GM13976 (cell line): ENCODE measurements at places on chromosomes 2 and 18.

- DNase-seq = peak; percentile 32
These were observed 799 bp upstream of the KIF1A start for GRCh38 chr2:240820607-240821428.

- no peak for DNase-seq
These were observed 8.3 kb downstream of the FN1 start for GRCh38 chr2:215427585-215427984.

- peak; percentile 30 for DNase-seq
These were observed 28.9 kb upstream of the CNOT11 start for GRCh38 chr2:101223814-101224231.

GRCh38 chr2:174902506-174903263 is 102.5 kb downstream of the CHN1 start:
- DNase-seq = no peak

DNA sequence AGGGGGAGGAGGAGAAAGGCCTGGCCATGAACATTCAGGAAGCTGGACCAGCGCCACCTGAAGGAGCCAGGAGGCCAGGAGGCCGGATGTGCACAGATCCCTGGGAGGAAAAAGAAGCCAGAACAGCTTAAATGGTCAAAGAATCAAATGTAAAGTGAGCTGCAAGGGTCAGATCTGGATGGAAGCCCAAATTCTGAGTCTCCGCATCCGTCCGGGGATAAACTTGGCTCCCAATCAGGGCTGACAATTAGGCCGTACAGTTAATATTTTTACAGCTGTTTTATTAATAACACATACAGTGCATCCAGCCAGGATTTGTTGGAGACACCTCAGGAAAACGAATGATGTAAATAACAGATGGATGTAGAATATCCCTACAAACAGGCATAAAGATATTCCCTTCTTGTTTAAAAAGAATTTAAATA is 495.1 kb upstream of the TCF4 start:
- DNase-seq = no peak

- no peak for DNase-seq
These were observed 52.8 kb downstream of the MYO7B start for GRCh38 chr2:127588241-127588640.

DNA sequence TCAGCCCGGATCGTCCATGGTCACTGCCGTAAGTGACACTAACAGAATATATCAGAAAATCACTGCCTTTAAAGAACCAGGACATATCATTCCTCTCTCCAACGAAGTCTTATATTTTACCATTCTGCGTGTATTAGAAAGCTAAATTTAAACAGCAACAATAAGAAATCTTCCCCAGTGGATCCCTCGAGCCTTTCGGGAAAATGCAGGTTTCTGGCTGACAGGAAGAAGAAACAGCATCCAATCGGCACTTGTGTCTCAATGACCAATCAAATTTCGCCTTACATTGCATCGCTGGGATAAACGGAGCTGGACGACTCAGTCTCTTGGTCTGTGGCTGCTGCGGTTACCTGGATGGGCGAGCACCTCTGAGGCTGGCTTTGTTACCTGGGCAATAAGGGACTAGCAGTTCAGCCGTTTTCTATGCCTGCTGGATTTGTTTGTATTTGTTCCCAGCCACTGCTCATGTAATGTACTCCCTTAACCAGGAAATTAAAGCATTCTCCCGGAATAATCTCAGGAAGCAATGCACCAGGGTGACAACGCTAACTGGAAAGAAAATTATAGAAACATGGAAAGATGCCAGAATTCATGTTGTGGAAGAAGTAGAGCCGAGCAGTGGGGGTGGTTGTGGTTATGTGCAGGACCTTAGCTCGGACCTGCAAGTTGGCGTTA is at the start of gene DUSP19:
DUSP19 (plus strand) TSS at position 284 of the 675 bp plus-strand sequence; CDS start at position 471, 187 bp downstream.
- peak; percentile 75 for DNase-seq

GRCh38 chr2:106269591-106270291 is 75.6 kb upstream of the UXS1 start:
- DNase-seq = peak; percentile 55

DNA sequence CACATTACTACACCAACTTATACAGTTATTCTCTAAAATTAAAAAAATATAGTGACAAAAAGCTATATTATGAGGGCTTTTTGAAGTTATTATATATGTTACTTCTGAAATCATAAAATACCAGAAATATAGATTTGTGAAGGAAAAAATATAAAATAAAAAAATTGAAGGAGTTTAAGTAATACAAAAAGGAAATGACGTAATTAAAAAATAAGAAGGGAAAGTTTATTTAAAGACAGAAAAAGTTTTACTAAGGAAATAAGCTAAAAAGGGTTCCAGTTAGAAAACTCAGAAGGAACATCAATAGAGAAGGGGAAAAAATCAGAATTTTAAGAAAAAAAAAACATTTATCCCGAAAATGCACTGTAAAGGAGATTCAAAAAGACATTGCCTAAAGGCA is 697.1 kb downstream of the MBD2 start:
- no peak for DNase-seq

DNA sequence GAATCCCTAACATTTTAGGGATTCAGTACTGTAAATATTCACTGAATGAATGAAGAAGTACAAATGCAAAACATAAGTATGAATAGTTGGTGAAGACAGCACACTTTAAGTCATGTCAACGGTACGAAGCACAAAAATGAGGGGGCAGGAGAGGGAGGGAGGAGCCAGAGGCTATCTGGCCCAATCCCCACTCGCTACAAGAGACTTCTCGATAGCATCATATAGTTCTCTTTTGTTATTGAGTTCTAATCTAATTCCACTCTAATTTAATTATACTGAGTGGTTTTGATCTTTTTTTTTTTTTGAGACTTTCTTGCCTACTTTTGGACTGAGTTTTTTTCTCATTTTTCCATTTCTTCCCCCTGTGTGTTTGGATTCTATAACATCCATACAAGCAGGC is 152.2 kb upstream of the REV1 start:
- DNase-seq = no peak

DNA sequence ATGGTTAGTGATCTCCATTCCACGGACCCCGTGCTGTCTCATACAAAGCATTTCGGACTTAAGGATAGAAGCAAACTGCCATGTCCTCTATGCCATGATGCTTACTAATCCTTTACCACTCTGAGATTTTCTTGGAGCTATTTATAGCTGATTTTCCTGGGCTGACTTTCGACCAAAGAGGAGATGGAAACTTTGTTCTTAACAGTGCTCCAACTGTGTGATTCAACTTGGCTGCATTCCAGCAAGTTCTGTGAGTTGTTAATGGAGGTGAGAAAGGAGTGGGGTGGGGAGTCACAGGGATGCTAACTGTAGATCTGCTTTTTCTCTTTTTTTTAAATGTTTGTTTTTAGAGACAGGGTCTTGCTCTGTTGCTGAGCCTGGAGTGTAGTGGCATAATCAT is 45.5 kb upstream of the MSH2 start:
- DNase-seq = no peak

DNA sequence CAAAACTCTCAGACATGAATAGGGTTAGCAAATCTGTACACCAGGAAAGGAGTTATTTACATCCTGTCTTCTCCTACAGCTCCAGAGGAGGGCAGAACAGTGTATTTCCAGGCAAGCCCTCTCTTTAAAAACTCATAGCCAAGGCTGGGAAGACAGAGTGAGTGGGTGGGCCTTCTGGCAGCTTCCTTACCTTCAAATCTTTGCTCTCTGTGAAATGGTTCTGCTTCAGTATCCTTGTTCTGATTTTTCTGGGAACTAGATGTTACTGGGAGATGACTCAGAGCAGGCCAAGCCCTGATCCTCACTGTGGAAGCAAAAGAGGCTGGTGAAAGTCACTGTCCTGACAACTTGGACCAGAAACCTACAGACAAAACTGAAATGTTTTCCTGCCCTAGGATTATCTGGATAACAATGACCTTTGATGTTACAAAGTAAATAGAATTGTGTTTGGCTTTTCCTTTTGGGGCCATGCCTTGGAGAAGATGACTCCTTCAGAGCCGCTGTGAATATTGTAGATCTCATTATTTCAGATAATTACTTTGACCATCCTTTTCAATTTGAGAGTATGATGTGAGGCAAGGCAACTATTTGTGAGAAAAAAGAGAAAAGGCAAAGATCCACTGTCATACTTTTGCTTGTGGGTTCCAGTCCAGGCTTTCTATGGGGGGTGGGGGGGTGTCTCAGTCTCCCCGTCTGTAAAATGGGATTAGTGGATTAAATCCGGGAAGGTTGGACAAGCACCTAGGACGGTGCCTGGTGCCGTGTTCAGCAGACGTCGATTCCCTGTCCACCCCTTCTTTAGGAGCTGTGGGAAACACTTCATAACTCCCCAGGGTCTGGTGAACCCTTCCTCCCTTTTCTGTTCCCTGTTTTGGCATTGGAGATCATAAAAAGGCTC is 644 bp upstream of the QPCT start:
- DNase-seq = no peak

DNA sequence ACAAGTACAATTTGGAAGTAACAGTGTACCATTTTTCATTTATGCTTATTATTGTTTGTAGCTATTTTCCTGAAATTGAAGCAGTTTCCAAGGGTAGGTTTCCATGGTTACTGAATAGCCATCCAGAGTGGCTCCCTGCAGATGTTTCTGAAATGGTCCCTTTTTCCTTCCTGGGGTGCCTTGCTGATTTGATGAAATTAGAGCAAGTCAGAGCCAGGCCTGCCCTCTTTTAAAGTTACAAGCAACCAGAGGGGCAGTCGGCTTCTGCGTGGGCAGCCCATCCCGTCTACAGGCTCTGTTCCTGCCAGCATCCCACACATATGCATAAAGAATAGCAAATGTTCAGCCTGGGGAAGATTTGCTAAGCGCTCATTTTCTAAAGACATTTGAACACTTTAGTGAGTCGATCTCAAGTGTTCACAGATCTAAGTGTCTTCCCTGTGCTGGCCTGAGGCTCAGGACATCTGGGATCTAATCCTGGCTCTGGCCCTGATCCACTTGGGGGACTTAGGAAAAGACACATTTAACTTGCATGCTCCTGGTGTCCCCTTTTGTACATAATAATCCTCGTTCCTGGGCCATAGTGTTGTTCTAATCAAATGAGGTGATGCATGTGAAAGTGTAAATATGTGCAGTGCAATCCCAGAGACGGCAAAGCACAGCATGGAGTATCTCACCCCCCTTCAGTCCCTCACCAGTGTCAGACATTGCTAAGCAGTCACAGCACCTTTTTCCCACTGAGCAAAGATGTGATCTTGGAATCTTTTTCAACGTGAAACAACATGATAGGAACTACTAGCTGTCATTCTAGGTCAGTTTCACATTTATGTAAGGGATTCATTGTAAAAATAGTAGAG is 92.2 kb downstream of the STPG4 start:
- no peak for DNase-seq

GRCh38 chr2:217551252-217551899 is 451.4 kb downstream of the TNS1 start:
- DNase-seq = no peak

- DNase-seq = no peak
These were observed 90.3 kb upstream of the LCLAT1 start for GRCh38 chr2:30356776-30357175.

DNA sequence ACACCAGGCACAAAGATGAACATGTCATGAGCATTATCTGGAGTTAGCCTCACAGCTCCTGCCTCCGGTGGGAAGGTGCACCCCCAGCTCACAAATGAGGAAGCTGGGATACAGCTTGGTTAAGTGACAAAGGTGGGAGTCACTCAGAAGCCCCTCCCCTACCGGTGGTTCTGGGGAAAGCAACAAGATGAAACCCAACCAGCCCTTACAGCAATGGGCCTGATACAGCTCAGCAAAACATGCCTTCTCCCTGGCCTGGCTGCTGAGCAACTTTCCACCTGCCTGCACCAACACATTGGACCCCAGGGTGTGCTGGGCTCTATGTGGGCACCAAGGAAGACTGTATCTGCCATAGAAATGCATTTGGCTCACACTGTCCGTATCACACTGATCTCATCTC is 113.2 kb downstream of the GYPC start:
- no peak for DNase-seq

- no peak for DNase-seq
These were observed 1.5 kb upstream of the AMMECR1L start for GRCh38 chr2:127887082-127887775.

DNA sequence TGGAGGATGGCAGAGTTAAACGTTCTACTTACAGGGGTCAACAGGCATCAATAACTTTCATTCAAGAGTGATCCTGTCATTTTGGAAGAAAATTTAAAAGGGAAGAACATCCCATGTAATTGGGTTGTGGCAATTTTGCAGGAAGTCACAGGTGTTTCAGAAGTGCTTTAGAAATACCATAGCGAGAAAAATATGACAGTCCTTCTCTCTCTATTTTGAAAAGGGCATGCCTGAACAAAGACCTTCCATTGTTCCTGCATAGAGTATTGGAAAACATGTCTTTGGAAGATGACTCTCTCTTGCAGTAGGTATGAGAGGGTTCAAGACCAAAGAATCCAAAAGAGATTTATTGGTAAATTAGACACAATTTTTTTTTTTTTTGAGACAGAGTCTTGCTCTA is 81.8 kb upstream of the SERTAD2 start:
- no peak for DNase-seq

- DNase-seq = no peak
These were observed 46.3 kb downstream of the MTCL1 start for GRCh38 chr18:8751692-8752091.

GRCh38 chr2:240453461-240454105 is 18.1 kb downstream of the GPC1 start:
- DNase-seq = no peak

DNA sequence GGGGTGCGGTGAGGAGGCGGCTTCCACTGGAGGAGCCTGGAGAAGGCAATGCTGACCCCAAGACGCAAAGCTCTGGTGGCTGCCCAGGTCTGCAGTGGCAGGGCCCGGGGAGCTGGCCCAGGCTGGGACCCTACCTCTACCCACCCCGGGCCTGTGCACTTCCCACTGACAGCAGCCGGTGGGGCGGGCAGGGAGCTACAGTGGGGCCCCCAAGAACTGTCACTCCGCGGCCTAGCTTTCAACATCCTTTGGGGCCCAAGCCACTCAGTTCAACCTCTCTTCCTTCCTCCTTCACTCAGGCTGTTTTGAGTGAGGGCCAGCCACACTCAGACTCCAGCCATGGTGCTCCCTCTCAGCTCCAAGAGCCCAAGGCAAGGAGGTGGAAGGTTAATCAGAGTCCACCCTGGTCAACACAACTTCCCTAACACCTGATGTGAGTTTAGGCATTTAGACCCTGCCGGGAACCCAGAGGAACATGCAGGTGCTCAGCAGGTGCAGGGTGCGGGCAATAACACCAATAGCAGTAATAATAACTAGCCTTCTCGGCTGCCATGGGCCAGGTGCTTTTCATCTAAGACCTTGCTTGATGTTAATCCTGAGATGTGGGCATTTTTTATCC is 93.6 kb downstream of the ZFP36L2 start:
- peak; percentile 63 for DNase-seq

DNA sequence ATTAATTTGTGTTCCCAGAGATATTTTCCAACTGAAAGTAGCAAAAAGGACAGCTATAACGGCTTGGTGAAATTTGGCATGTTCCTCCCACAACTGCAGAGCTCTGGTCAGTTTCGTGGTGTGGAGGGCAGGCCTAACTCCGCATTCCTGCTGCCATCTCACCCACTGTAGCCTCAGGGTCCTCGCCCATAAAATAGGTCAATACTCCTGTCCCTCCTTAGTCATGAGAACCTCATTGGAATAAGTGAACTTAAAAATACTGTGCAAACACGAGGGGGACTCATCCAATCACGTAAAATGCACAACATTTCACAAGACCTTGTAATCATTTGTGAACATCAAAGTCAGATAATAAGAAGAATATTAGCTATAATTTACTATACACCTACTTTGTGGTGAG is 143.5 kb upstream of the NCKAP5 start:
- DNase-seq = no peak
